NCI-H2081 treated with DMSO at 0.1 percent for 48 hours (cell line): ENCODE measurements at places on chromosomes 2 and 18.

DNA sequence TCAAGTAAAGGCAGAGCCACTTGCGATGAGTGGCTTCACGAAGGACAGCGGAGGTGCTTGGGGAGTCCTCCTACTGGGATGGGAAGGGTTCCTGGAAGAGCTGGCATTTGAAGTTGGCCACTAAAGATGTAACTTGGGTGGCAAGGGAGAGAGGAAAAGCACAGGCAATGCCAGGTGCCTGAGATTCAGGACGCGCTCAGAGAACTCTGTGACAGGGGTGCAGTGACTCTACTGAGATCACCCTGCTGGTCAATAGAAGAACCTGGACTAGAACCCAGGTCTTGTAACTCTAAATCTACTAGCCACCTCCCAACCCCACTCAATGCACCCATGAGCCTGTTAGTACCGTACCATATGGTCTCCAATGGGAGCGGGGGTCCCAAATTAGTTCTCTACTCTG is 5.4 kb upstream of the GRHL1 start:
- DNase-seq = no peak

GRCh38 chr2:132941296-132942020 is 271.5 kb upstream of the LYPD1 start:
- no peak for DNase-seq

- DNase-seq = no peak
Measured at GRCh38 chr2:238881353-238882081, 33.6 kb downstream of the TWIST2 start.

- DNase-seq = no peak
Measured at GRCh38 chr2:95261602-95262001, 12.6 kb upstream of the PROM2 start.

DNA sequence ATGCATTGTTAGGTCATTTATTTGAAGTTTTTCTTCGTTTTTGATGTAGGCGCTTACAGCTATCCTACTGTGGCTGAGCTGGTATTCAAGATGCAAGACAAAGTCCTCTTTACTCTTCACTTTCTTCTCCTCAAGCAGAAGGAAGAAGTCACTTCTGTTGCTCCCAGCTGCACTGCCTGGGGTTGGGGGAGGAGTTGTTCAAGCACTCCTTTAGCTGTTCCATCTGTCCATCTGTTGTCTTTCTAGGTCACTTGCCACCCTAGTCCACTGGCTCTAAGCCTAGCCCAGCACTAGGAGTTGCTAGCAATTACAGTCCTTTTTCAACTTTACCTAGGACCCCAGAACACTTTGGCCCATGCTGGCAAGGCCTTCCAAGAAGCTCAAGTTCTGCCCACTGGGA is 200.6 kb upstream of the RBMS1 start:
- no peak for DNase-seq

GRCh38 chr18:75477900-75478299 is 50.4 kb upstream of the SMIM21 start:
- DNase-seq = no peak

DNA sequence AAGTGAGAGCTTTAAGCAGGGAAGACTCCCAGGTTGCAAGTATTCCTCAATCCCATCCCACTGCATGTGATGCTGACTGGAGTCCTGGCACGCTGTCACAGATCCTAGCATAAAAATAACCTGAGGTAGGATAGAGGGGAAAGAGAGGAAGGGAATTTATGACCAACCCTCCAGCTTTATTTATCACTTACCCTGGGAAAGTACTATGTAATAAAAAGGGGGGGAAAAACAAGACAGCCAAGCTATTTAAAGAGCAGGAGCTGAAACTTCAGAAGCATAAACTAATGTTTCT is 122.2 kb downstream of the SLC8A1 start:
- DNase-seq = no peak

- DNase-seq = no peak
Measured at GRCh38 chr2:199819746-199820145, 31.2 kb downstream of the FTCDNL1 start.
